AG10803 (cell line): ENCODE measurements at places on chromosomes 1 and 21.

- no peak for DNase-seq
Observed at GRCh38 chr21:39489380-39489924, 37.7 kb downstream of the SH3BGR start.

- no peak for DNase-seq
Observed at GRCh38 chr1:78240191-78240590, 194.4 kb downstream of the GIPC2 start.

GRCh38 chr1:44412601-44413000, 7.5 kb downstream of the RNF220 start:
- DNase-seq = no peak

DNA sequence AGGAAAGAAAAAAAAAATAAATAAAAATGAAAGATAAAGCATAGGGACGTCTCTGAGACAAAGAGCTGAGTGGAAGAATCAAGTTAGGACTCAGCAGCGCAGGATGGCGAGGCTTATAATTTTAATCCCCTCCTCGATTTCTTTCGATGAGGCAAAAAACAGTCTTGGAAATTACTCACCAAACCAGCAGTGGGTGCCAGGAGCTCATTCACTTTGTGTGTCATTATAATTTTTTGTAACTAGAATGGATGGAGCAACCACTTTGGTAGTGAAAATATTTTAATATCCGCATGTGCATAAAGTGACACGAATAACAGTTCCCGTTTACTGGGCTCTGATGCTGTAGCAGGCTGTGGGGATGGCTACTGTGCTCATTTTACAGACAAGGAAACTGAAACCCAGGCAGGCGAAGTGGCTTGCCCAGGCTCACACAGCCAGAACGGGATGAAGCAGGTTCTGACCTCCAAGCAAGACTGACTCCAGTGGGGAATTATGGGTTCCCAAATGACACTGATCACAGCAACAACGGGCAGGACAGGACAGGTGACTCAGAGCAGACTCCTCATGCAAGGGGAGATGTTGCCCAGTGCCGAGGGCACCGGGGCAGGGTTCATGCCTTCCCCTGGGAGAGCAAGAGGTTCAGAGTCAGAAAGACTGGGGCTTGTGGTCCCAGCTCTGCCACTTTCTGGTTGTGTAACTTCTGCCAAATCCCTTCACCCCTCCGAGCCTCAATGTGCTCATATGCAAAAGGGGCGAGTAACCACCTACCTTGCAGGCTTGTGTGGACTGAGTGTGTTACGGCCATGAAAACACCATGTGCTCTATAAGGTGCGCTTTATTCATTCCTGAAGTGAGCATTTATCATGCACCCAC, 63.6 kb downstream of the RUNX3 start:
- DNase-seq = no peak

DNA sequence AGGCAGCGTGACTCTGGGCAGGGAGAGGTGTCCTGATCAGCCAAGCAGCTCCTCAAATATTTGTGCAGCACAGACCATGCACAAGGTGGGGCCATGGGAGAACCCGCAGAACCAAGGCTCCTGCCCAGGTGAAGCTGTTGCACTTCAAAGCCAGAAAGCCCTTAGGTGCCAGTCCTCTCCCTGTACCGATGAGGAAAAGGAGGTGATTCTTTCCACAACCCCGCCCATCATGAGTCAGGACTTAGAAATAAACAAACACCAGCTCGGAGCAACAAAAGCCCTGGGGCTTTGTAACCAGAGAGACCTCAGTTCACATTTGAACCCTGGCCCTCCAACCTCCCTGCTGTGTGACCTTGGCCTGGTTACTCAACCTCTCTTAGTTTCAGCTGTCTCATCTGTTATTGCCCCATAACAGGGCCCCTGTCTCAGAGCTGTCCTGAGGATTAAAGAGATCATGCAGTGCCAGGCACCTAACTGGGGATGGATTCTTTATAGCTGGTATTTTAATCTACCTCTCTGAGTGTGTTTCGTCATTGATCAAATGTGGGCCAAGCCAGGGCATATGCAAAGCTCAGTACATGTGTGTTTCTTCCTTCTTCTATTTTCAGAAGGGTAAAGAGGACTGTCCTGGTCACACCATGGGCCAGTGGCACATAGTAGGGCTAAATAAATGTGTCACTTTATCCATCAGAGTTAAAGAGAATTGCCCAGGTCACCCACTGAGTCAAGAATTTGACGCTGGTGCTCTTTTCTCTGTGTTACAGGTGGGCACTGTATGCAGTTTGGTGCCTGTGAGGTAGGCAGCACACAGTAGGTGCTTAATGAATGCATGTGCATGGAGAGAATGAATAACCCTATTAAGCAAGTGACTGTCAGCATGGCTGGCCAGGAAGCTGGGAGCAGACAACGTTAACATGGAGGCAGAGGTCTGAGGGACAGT, 1.4 kb downstream of the LDLRAD1 start:
- peak; percentile 8 for DNase-seq

- DNase-seq = no peak
Observed at GRCh38 chr21:31505975-31506374, 153.5 kb upstream of the SOD1 start.

- peak; percentile 28 for DNase-seq
Observed at GRCh38 chr1:61056573-61057439, 25.6 kb upstream of the NFIA start.

DNA sequence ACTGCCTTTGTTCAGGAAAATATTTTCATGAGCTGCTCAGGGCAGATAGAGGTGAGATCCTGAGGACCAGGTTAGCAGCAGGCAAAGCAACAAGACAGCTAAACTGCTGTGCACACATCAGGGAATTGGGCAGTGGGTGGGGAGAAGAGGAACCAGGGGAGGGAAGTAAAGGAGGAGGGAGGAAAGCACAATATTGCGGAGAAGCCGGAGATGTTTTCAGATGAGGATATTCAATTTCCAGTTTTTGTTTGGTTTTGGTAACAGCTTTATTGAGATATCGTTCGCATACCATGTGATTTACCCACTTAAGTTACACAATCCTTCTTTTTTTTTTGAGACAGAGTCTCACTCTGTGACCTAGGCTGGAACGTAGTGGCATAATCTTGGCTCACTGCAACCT, 34.5 kb downstream of the EPHA10 start:
- no peak for DNase-seq

- DNase-seq = no peak
Observed at GRCh38 chr1:25064465-25065240, 134.6 kb upstream of the RUNX3 start.

- DNase-seq = no peak
Observed at GRCh38 chr1:54680387-54680786, 35.3 kb upstream of the TTC4 start.

- DNase-seq = no peak
Observed at GRCh38 chr1:162284206-162284955, 92.3 kb downstream of the SPATA46 start.

DNA sequence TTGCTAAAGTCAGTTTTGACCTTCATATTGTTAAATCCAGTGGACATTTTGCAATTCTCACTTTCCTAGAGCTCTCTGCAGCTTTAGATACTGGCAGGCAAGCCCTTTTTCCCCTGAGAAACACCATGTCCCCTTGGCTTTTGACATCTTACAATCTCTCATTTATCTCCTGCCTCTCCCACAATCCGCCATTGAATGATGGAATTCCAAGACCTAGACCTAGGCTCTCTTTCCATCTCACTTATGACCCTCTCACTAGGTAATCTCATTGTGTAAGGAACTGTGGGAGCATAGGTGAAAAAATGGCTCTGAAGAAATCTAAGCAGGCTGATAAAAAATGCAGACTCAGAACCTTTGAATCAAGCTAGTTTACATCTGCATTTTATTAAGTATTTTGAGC, 2.0 kb downstream of the KYAT3 start:
- DNase-seq = no peak

GRCh38 chr1:19367584-19368041, 55.5 kb downstream of the SLC66A1 start:
- DNase-seq = peak; percentile 30

DNA sequence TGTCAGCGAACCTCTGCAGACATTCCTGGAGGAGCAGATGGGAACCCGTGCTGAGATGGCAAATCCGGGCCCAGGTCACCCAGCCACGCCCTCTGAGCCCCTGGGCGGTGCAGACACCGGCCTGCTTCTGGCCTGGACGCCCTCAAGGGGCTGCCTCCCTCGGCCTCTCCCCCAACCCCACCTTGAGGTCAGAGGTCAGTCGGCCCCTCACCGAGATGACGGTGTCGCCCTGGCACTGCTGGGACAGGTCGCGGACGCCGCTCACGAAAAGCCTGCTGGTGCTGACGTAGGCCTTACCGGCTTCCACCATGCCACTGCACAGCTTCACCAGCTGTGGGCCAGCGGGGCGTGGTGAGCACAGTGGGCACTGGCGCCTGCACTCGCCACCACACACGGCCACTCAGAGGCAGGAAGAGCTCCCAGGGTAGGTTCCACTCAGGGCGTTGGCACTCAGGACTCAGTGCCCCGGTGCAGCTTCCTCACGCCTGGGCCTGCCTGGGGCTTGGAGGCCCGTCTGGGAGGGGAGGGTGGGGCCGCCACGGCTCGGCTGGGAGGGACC, 4.7 kb downstream of the ACAP3 start:
- no peak for DNase-seq

DNA sequence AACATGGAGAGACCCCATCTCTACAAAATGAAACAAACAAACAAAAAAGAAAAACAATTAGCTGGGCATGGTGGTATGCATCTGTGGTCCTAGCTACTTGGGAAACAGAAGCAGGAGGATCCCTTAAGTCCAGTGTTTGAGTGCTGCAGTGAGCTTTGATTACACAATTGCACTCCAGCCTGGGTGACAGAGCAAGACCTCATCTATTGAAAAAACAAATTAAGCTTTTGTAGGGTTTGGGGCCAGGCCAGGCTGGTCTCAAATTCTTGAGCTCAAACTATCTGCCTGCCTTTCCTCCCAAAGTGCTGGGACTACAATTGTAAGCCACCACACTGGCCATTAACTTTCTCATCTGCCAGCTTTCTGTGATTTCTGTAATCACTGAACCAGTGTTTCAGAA, 27.2 kb downstream of the NIPAL3 start:
- DNase-seq = peak; percentile 60

DNA sequence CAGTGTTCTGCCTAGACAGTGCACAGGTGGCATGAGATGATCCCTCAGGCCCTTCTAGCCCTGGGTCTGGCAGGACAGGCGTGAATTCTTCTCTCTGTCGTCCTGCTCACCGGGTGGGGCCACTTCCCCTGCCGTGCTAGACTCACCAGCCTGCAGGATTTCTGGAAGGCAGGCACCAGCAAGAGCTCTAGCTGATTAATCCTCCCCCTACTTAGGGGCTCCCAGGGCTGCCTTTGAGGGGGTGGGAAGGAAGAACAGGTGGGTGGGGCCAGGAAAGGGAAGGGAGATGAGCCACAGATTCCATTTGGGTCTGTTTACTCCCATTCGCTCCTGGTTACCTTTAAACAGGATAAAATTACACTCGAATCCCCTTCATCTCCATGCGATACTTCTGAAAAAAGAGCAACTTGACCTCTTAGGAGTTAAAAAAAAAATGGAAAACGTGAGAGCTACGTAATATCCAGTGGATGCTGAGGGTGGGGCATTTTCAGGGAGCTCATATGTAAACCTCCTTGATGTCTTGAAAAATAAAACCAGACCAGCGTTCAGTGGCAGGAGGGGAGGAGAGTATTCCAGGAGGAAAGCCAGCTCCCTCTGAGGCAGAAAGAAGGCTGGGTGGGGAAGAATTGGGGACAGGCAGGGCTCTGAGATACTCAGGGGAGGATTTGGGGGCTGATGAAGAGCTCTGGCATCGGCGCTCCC, 665.5 kb downstream of the PTPRU start:
- no peak for DNase-seq
